ENCODE measurements at places on chromosomes 12 and 14.
A peak's percentile ranks its signal among the peaks of the same experiment; 100 is the strongest.

DNA sequence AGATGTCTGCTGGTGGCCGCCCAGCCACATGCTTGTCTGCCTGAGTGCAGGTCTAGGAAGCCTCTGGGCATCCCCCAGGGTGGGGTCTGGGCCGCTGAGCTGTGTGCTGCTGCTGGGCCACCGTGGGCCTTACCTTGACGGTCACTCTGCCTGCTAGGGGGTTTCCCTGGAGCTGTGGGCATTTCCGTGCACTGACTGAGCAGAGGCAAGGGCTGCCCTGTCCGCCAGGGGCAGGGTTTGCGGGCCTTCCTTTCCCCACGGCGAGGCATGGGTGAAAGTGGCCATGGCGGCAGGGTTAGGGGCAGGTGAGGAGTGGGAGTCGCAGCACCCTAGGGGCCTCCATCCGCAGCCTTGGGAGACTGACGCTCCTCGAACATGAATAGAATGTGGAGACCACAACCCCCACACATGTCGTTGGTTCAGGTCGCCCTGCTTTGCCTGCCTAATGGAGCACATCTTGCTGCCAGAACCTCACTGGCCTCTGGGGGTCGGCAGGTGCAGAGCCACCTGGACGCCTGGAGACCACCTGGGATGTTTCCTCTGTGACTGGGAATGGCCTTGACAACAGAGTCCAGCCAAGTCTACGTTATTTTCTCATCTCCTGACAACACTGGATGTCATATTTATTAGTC, 2.5 kb downstream of the ZBTB42 start:
- no peak for DNase-seq

- no peak for DNase-seq
Observed at GRCh38 chr12:106576848-106577247, 6.0 kb upstream of the RFX4 start.

DNA sequence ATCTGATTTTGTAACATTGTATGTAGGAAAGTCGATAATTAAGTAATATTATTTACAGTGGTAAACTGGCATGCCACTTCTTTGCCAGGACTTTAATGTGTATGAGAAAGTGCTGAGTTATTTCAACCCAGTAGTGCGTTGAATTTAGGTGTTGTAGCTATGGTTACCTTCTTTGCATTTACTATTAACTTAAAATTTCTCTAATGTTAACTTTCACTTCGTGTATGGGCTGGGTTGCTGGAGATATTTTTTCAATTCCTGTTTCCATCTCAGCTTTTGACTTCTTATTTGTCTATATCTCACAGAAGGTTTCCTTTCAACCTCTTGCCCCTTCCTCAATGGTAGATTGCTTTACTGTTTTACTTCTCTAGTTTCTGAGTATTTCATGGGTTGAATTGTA, 1345.6 kb downstream of the FSCB start:
- DNase-seq: no peak

GRCh38 chr14:24247422-24247821, 5.0 kb upstream of the TINF2 start:
- no peak for DNase-seq

GRCh38 chr12:124896461-124896860, 18.0 kb downstream of the UBC start:
- no peak for DNase-seq

DNA sequence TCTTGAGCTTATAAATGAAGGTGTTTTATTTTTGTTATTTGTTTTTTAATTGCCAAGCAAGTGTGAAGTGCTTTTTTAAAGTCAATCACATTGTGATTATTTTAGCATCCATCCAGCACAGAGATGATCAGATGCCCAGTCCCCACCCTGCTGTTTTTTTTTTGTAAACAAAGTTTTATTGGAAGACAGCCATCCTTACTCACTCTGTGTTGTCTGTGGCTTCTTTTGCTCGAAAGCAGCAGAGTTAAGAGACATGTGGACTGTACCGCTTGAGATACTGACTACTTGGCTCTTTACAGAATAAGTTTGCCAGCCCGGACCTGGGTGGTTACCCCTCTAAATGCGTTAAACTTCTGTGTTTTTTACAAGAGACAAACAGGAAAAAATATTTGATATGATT, 30.9 kb upstream of the AMN start:
- DNase-seq: no peak

- peak; percentile 79 for DNase-seq
Observed at GRCh38 chr14:65824285-65824977, 411.9 kb downstream of the FUT8 start.

GRCh38 chr14:24241829-24242443, 487 bp downstream of the TINF2 start:
- DNase-seq: peak; percentile 98

DNA sequence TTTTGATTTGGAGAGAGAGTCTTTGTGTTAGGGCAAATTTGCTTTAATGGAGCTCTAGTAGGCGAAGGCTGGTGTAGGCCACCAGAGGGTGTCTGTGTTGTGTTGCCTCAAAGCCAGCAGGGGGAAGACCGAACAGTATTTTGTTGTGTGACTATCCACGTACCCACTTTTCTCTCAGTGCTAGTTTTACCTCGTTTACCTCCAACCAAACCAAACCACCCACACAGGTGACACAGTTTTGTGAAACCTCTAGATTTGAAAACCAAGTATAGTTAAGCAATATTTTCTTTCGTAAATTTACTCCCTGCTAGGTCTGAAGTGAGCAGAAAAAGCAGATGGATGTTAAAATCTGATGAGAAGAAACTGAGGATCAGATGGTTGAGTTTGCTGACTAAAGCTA, 36.3 kb upstream of the NPFF start:
- DNase-seq: peak; percentile 75

DNA sequence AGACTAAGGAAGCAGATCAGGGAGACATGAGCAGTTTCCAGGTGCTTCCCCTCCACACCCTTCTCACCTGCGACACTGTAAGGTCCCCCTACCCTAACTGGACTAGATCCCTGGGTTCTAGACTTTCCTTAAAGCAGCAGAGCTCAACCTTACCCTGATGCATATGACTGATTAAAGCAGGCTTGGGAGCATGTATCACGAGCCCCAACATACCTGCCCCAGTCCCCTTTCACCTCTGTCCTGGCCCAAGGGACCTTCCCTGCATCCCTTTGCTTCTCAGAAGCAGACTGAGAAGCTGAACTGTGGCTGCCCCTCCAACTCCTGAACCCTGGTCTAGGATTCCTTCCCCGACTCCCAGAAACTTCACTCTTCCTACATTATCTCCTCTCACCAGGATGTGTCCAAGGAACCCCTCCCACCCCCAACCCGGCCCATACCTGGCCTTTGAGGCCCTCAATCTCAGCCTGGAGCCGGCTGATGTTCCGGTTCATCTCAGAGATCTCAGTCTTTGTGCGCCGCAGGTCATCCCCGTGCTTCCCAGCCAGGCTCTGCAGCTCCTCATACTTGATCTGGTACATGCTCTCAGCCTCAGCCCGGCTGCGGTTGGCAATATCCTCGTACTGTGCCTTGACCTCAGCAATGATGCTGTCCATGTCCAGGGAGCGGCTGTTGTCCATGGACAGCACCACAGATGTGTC, 5.4 kb downstream of the KRT8 start:
- no peak for DNase-seq

GRCh38 chr12:89185181-89185580, 167.1 kb downstream of the DUSP6 start:
- no peak for DNase-seq

DNA sequence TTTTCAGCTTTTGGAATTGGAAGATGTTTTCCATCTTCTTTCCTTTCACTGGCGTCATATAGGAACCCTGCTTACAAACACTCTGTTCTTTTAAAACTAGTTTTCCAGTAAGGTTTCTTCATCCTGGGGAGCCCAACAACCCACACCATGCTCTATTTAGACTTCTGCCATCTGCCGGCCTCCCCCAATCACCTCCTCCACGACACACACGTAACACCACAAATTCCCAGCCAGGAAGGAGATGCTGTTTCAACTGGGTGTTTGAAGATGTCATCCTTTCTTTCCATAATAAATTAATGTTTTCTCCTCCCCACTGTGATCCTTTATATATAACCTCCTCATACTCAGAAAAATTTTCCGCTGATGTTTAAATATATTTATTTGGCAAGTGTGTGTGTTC, 231.4 kb upstream of the DDHD1 start:
- no peak for DNase-seq

DNA sequence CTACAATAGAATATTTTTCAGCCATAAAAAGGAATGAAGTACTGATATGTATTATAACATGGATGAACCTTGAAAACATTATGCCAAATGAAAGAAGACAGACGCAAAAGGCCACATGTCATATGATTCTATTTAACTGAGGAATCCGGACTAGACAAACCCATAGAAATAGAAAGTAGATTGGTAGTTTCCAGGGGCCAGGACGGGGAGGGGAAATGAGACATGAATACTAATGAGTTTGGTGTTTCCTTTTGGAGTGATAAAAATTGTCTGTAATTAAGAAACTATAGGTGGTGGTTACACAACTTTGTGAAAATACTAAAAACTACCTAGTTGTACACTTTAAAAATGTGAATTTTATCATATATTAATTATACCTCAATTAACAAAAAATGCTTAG, 247.6 kb downstream of the BCAT1 start:
- DNase-seq: no peak

DNA sequence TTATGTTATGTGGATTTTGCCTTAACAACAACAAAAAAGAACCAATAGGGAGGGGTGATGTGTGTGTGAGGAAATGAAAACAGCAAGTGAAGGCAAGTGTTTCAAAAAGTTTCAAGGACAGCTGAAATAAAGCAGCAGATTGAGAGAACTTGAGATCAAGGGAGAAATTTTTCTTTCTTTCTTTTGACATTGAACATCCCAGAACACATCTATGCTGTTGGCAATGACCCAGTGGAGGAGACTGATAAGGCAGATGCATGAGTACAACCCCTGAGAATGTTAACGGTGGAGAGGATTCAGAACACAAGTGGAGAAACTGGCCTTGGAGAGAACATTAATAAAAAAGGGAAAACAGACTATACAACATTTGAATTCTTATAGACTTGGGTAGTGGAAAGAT, 2.9 kb downstream of the LLPH start:
- DNase-seq: no peak

Measured in neural progenitor cell (in vitro differentiated cells).